ENCODE measurements at places on chromosomes 2 and 18. TPM values are rescaled to one million over a fixed set of nuclear protein-coding genes. Genes with fewer than 3 reads are reported as not detected.

GALNT5 gene
- polyA plus RNA-seq: 6.1 TPM

NGEF gene
- 1.9 TPM for polyA plus RNA-seq

FBXO15 gene
- 2.8 TPM for polyA plus RNA-seq

ABCG8 gene
- polyA plus RNA-seq: 0.74 TPM

CHST9 gene
- 3.5 TPM for polyA plus RNA-seq

ANKRD62 gene
- polyA plus RNA-seq: 0.10 TPM

RASGRP3 gene
- polyA plus RNA-seq: 41.1 TPM

SLC39A6 gene
- polyA plus RNA-seq: 47.2 TPM

SERPINB5 gene
- not detected for polyA plus RNA-seq
